ENCODE measurements at places on chromosomes 1 and 21. TPM values are rescaled to one million over a fixed set of nuclear protein-coding genes. Genes with fewer than 3 reads are reported as not detected.

ATAD3A gene
- 26.2 TPM for total RNA-seq

PTPRC gene
- total RNA-seq: 65.8 TPM

MXRA8 gene
- total RNA-seq: 109 TPM

KCNE2 gene
- not detected for total RNA-seq

OR6Y1 gene
- total RNA-seq: not detected

HPDL gene
- total RNA-seq: 1.00 TPM

LIN28A gene
- not detected for total RNA-seq

TFF3 gene
- 5.5 TPM for total RNA-seq

ARPC5 gene
- total RNA-seq: 109 TPM

PLD5 gene
- total RNA-seq: 0.26 TPM

PLCH2 gene
- 0.55 TPM for total RNA-seq

IL23R gene
- not detected for total RNA-seq

TTC34 gene
- 0.35 TPM for total RNA-seq

NHLH1 gene
- total RNA-seq: 0.42 TPM

LAMB3 gene
- 35.6 TPM for total RNA-seq

CYP4A11 gene
- total RNA-seq: not detected

FCRL1 gene
- total RNA-seq: 0.32 TPM

ARTN gene
- total RNA-seq: 0.39 TPM

TCHHL1 gene
- total RNA-seq: 0.42 TPM

TENT5C gene
- 2.5 TPM for total RNA-seq

ELF3 gene
- total RNA-seq: 1.9 TPM

CELA3B gene
- total RNA-seq: 0.90 TPM

TXNDC12 gene
- 36.4 TPM for total RNA-seq

IRF6 gene
- total RNA-seq: 0.74 TPM

KRTAP21-2 gene
- not detected for total RNA-seq

RHCE gene
- not detected for total RNA-seq

SYNC gene
- total RNA-seq: 27.1 TPM

OR2L13 gene
- not detected for total RNA-seq

FCRL5 gene
- total RNA-seq: 0.13 TPM

USF1 gene
- 57.9 TPM for total RNA-seq

HSD3B2 gene
- total RNA-seq: not detected

CD48 gene
- 5.3 TPM for total RNA-seq

LGALS8 gene
- 77.9 TPM for total RNA-seq

Data from mesenteric fat pad (tissue), 1 donor.